ENCODE measurements at places on chromosomes 1 and 21. TPM values are rescaled to one million over a fixed set of nuclear protein-coding genes. Genes with fewer than 3 reads are reported as not detected.

The LHX4 gene
- not detected for total RNA-seq

The RGS18 gene
- total RNA-seq = not detected

The ARHGEF2 gene
- total RNA-seq = 100 TPM

The PBX1 gene
- 34.2 TPM for total RNA-seq

The ITLN2 gene
- not detected for total RNA-seq

The ANKRD65 gene
- 0.73 TPM for total RNA-seq

The IGFN1 gene
- total RNA-seq = not detected

The PROX1 gene
- total RNA-seq = 0.37 TPM

The GJA9 gene
- total RNA-seq = not detected

The PNRC2 gene
- total RNA-seq = 92.2 TPM

The TMEM50B gene
- 19.7 TPM for total RNA-seq

The ATP5PB gene
- total RNA-seq = 325 TPM

The UMODL1 gene
- total RNA-seq = not detected

All from subcutaneous preadipocyte (primary cell).